Thoracic aorta (tissue), 2 donors: ENCODE measurements at places on chromosomes 12 and 14.

GRCh38 chr12:121190523-121191031 is 19.4 kb upstream of the P2RX4 start:
- no peak for DNase-seq

DNA sequence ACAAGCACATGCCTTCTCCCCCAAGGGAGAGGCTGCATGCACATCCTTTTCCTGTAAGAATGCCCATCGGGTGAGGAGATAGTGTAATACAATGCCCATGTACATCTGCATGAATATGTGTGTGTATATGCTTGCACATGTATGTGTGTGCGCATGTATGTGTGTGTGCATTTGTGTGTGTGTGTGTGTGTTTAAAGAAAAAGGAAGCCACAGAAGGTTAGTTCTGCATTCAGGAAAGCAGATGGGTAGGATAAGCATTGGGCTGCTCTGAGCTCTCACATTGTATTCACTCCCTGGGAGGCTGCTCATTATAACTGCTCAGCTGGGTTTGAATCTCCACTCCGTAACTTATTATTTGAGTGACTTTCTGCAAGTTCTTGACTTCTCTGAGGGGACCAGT is 74.3 kb downstream of the GALNT8 start:
- DNase-seq, result no peak

- DNase-seq, result no peak
Observed at GRCh38 chr12:72304751-72305150, 32.6 kb downstream of the TRHDE start.

- DNase-seq, result no peak
Observed at GRCh38 chr12:2555487-2556082, 239.2 kb upstream of the FKBP4 start.

DNA sequence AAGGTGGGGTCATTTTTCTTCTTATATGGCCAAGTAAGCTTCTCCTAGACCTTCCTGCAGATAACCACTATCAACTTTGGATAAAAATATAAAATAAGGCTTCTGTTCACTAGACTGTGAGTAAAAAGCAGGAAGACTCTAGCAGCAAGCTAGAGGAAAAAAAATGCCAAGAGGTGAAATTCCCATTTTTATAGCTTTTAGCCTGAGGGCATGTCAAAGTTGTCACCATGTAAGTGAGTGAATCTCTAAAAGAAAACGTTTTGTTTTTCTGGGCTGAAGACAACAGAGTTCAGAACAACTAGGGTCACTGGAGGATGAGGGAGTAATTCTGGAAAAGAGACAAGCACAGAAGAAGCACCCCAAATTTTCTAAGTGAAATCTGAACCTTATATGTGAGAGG is 143.9 kb upstream of the DIO3 start:
- DNase-seq, result no peak

- DNase-seq, result no peak
Observed at GRCh38 chr12:95277139-95277538, 59.5 kb downstream of the VEZT start.

- DNase-seq, result no peak
Observed at GRCh38 chr12:119334430-119335170, at the start of gene CCDC60. TSS of gene CCDC60 (plus strand) at chr12:119334729. CDS start at chr12:119335177, 448 bp downstream.

- DNase-seq, result no peak
Observed at GRCh38 chr14:104939666-104940410, 15.2 kb downstream of the PLD4 start.
